HFFc6 (cell line): ENCODE measurements at places on chromosomes 7 and 10. TPM values are rescaled to one million over a fixed set of nuclear protein-coding genes. Genes with fewer than 3 reads are reported as not detected.
A peak's percentile ranks its signal among the peaks of the same experiment; 100 is the strongest.

GRCh38 chr7:137296576-137296975, 47.0 kb downstream of the PTN start:
- H3K27ac ChIP-seq: no peak overlapping the region
- DNase-seq: no peak
- peaks cover 3% of the 10 kb centered on the region for H3K27me3 ChIP-seq
- peaks cover 6% of the 10 kb centered on the region; the same call in 1 of the 2 replicates for H3K4me1 ChIP-seq

DNA sequence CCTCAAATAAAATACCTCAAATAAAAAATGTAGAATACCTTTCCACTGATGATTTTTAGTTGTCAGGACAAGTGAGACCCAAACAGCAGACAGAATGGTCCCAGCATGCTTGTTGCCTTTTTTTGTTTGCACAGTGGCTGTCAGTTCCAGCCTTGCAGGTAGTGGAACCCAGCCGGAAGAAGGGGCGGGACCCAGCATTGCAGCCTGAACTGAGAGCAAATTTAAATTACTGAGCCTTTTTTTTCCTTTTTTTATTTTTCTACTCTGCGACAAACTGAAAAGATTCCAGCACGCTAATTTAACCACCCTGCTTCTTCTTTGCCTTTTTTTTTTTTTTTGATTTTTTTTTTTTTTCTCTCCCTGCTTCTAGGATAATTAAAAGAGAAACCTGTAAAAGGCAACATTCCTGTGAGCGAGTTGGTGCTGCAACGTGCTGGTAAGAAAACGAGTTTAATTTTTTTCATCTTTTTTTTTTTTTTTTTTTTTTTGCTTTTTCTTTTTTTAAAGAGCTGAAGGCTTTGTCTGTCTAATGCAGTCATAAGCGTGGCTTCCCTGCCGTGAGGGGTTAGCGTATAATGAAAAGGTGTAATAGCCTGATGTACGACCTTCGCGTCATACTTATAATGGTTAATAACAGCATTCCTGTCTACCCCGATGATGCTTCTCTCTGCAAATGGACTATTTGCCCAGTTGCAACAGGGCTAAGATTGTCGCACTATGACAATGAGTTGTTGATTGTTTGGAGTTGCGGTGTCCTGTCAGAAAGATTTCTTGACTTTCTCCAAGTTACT, 555.3 kb upstream of the CELF2 start:
- H3K27me3 ChIP-seq: no peaks in the 10 kb centered on the region
- no peak for DNase-seq
- H3K4me1 ChIP-seq: no peaks in the 10 kb centered on the region
- no peaks in the 10 kb centered on the region for H3K36me3 ChIP-seq
- H3K27ac ChIP-seq: no peak overlapping the region
- H3K4me3 ChIP-seq: no peak overlapping the region

DNA sequence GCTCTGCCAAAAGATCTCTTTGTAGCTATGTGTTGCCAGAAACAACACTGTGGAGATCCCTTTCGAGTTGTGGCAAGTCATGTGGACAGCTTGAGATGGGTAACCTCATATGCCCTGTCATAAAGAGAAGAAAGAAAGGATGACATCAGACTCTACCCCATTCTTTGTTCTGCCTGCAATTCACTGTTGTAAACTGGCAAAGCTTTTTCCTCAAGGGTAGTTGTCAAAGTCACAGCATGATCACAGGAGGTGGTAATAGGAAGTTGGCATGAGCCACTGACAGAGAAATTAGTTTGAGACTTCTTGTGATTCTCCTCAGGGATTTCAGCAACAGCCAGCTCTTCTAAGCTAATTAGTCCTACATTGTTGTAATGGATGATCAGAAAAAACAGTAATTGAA, 19.4 kb upstream of the MINDY3 start:
- no peak overlapping the region for H3K27ac ChIP-seq

DNA sequence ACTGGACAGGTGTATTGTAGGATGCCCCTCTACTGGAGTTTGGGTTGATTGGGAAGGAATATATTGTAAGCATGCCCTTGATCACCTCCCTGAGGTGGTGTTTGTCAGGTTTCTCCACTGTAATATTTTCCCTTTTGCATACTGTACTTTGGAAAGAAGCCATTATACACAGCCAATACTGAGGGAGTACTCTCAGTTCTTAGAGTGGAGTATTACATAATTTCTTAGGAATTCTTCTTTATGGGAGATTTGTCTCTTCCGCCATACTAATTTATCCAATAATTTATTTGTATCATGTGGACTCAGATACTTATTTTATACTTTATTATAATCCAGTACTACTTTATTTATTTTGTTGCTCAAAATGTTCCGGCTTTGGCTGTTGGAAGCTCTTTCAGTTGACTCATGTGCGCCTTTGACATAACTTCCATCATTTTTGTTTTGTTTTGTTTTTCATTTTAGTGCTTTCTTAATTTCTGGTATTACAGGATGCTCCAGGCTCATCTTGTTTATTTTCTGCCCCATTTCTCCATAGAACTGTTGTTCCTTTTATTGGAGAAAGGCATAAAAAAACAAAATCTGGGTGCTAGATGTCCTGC, 29.7 kb downstream of the MKLN1 start:
- peaks cover 19% of the 10 kb centered on the region for H3K36me3 ChIP-seq
- H3K27ac ChIP-seq: no peak overlapping the region; the same call in 1 of the 2 replicates
- no peak for DNase-seq
- H3K27me3 ChIP-seq: no peaks in the 10 kb centered on the region; the same call in 1 of the 2 replicates

GRCh38 chr7:54841772-54842697, 83.0 kb upstream of the SEC61G start:
- H3K36me3 ChIP-seq: no peaks in the 10 kb centered on the region
- no peak for DNase-seq
- peak overlapping the region; percentile 42 for H3K4me3 ChIP-seq
- H3K27ac ChIP-seq: peak overlapping the region; percentile 57
- peaks cover 50% of the 10 kb centered on the region for H3K4me1 ChIP-seq

GRCh38 chr10:33094263-33095051, 136.4 kb upstream of the ITGB1 start:
- no peak for DNase-seq
- no peak overlapping the region for H3K4me3 ChIP-seq
- H3K36me3 ChIP-seq: peaks cover 5% of the 10 kb centered on the region
- no peak overlapping the region for H3K27ac ChIP-seq
- peaks cover 23% of the 10 kb centered on the region for H3K27me3 ChIP-seq

DNA sequence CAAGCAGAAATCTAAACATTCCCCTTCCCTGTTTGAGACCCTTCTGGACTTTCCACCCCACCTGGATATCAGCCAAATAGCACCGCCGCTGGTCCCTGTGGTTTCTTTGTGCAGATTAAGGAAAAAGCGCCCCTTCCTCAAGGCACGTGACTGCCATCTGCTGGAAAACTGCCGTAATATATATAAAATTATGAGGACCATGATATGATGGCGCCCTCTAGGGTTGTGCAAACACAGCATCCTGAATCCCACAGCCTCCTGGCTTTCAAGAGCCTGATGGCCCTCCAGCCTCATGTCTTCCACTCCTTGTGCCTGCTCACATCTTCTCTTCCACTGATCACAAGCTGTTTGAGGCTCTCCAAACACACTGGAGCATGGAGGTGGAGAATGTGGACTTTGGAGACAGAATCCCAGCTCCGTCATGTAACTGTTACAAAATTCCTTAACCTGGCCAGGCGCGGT, 121.3 kb downstream of the MYL10 start:
- H3K36me3 ChIP-seq: no peaks in the 10 kb centered on the region

GRCh38 chr7:155226261-155227003, 71.2 kb upstream of the INSIG1 start:
- no peak overlapping the region for H3K4me3 ChIP-seq
- H3K27ac ChIP-seq: no peak overlapping the region
- H3K27me3 ChIP-seq: peaks cover 3% of the 10 kb centered on the region
- 0 out of 2 replicates have a peak, but pooled peaks cover 8% of the 10 kb centered on the region for H3K36me3 ChIP-seq
- H3K4me1 ChIP-seq: peaks cover 42% of the 10 kb centered on the region

DNA sequence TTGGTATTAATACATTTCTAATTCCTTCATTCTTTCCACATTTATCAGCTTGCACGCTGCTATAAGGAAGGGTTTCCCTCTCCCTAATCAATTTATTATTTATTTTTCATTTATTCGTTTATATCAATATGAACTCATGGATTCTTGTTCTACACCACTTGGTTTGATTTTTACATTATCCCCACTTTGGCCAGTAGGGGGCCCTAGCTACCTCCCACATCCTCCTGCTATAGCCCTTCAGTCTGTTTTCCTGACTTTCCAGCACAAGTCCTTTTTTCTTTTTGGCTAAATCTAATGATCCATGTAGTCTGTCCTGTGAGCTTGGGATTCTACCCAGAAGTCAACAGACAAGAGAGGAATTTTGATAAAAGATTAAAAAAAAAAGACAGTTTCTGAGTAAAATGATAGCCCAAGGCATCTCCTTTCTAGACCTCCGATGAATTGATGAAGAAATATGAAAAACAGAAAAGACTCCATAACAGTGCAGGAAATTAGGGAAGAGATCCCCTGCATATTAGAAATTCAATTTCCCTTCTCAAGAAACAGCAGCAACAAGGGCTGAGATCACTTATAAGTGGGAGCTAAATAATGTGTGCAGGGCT, 47.7 kb downstream of the LYZL2 start:
- peaks cover 15% of the 10 kb centered on the region for H3K27me3 ChIP-seq
- H3K36me3 ChIP-seq: no peaks in the 10 kb centered on the region
- peaks cover 8% of the 10 kb centered on the region for H3K4me1 ChIP-seq
- no peak overlapping the region for H3K27ac ChIP-seq

GRCh38 chr7:45219130-45219529, 61.5 kb downstream of the RAMP3 start:
- peaks cover 40% of the 10 kb centered on the region for H3K27me3 ChIP-seq
- DNase-seq: no peak
- H3K4me1 ChIP-seq: no peaks in the 10 kb centered on the region
- H3K4me3 ChIP-seq: no peak overlapping the region
- H3K27ac ChIP-seq: no peak overlapping the region

GRCh38 chr7:22694597-22695207, 32.3 kb upstream of the IL6 start:
- no peak overlapping the region for H3K4me3 ChIP-seq
- no peaks in the 10 kb centered on the region for H3K36me3 ChIP-seq
- no peak for DNase-seq
- H3K4me1 ChIP-seq: peaks cover 43% of the 10 kb centered on the region
- peaks cover 2% of the 10 kb centered on the region for H3K27me3 ChIP-seq

DNA sequence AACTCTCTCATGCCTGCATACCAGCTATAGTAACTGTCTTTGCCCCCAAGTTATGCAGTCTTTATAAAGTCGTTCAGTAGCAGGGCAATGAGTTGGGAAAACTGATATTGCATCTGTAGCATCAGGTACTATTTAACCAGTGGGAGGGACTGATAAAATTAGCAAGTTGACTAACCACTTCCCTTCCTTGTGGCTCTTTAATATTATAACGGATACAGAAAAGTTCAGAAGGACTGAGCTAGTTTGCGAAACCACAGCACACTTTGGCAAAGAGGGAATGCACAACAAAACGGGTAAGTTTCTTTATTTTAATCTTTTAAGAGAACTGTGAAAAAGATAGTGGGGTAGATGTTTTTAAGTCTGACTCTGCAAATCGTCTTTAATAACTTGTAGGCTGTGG, 205.3 kb upstream of the HDAC9 start:
- H3K27me3 ChIP-seq: peaks cover 15% of the 10 kb centered on the region
- DNase-seq: no peak
- H3K27ac ChIP-seq: no peak overlapping the region
- H3K36me3 ChIP-seq: no peaks in the 10 kb centered on the region

DNA sequence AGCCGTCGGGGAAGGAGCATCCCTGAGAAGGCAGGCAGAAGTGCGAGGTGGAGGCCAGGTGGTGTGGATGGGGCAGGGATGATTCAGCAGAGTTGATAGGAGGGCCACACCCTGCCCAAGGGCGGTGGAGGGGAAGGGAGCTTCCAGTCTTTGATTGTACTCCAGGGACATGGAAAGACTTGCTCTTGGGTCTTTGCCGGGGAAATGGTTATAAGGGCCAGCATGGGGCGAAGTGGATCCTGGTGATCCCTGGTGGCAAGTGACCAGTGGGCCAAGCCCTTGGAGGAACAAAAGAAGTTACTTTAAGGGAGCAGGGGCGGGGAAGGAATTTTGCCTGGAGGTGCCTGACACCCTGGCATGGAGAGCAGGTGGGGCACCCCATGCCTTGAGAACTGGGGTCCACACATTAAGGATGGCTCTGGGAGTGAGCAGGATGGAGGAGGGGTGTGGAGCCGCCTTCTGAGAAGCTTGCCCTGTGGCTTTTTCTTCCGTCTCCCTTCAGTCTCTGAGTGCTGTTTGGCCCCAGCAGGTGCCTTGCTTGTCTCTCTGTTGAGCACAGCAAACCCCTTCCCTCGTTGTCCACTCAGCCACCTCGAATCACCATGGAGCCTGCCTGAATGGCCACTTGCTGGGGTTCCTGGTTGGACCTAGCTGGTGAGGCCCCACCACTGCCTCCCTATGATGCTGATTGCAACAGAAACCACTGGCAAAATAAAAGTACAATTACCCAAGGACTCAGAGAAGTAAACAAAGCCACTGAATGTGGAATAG, 83.9 kb downstream of the RAMP3 start:
- H3K27me3 ChIP-seq: peaks cover 24% of the 10 kb centered on the region
- no peak overlapping the region for H3K27ac ChIP-seq
- H3K4me1 ChIP-seq: peaks cover 30% of the 10 kb centered on the region
- no peak for DNase-seq

- DNase-seq: no peak
- peaks cover 3% of the 10 kb centered on the region for H3K27me3 ChIP-seq
- no peak overlapping the region for H3K4me3 ChIP-seq
- no peak overlapping the region for H3K27ac ChIP-seq
Observed at GRCh38 chr10:3486346-3487065, 298.5 kb downstream of the KLF6 start.

DNA sequence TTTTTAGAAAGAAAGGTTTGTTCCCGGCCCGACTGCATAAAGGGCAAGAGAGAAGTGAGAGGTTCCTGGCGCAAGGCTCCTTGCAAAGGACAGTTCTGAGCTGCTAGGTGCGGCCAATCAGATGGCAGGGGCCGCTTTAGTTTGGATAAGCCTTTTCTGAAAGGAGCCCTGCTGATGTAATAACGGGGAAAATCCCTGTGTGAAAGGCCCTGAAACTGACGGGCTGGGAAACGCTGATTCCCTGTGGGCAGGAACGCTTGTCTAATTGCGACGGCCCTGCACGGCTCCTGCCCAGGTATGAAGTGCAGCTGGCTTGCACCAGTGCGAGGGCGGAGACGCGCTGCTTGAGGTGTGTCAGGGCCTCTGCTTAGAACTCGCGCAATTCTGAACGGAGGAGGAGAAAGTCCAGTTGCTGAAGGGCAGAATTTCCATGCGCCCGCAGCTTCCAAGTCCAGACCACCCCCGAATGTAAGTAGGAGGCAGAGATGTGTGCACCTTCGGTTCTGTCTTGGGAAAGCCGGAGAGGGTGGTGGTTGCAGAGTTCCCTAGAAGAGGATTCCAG, 30.5 kb downstream of the TACC2 start:
- H3K27ac ChIP-seq: no peak overlapping the region
- peaks cover 22% of the 10 kb centered on the region for H3K4me1 ChIP-seq
- peaks cover 38% of the 10 kb centered on the region for H3K27me3 ChIP-seq

- H3K36me3 ChIP-seq: no peaks in the 10 kb centered on the region
- H3K4me3 ChIP-seq: no peak overlapping the region
- no peak overlapping the region for H3K27ac ChIP-seq
Observed at GRCh38 chr10:14225379-14225778, 105.3 kb downstream of the FRMD4A start.

GRCh38 chr7:106356-106755, 86.0 kb upstream of the FAM20C start:
- no peak overlapping the region for H3K27ac ChIP-seq
- peaks cover 9% of the 10 kb centered on the region for H3K36me3 ChIP-seq
- H3K4me3 ChIP-seq: no peak overlapping the region
- H3K27me3 ChIP-seq: peaks cover under 1% of the 10 kb centered on the region

MYPN gene
- 69.0 to 78.7 TPM (median 78.2 TPM) in 3 replicates for total RNA-seq

PGAM2 gene
- 0.22 to 0.67 TPM (median 0.32 TPM) in 3 replicates for total RNA-seq

RAB19 gene
- not detected in 3 replicates for total RNA-seq

TES gene
- total RNA-seq: 11.9 to 29.3 TPM (median 15.6 TPM) in 3 replicates

CYP3A5 gene
- 0.32 to 1.8 TPM (median 0.71 TPM) in 3 replicates for total RNA-seq

SLC13A4 gene
- total RNA-seq: 0.24 to 0.30 TPM in 2 of 3 replicates, not detected in the other

LIPJ gene
- not detected in 3 replicates for total RNA-seq

OGA gene
- total RNA-seq: 53.2 to 58.8 TPM (median 57.0 TPM) in 3 replicates

TBC1D12 gene
- 5.9 to 7.1 TPM (median 6.0 TPM) in 3 replicates for total RNA-seq

MKI67 gene
- total RNA-seq: 42.9 to 77.0 TPM (median 63.9 TPM) in 3 replicates

CTNNA3 gene
- total RNA-seq: not detected in 3 replicates
